ENCODE measurements at places on chromosomes 7 and 10.

- DNase-seq: no peak
Observed at GRCh38 chr7:47757921-47758411, 176.1 kb upstream of the TNS3 start.

DNA sequence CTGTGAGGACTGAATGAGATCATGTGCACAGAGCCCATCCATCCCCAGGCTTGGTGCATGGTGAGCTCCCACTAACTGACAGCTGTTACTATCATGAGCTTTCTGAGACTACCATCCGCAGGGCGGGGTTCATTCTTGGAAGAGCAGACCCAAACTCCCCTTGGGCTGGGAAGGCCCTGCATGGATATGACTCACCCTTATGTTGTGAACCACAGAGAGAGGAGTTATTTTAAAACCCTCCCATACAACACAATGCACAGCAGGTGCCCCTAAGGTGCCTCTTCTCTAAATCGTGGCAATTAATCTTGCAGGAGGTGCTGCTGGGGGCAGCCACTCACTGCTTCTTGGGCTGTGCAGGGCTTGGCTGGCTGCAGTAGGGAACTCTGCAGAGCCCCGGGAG is 219.1 kb downstream of the GFRA1 start:
- DNase-seq: no peak

GRCh38 chr7:107312418-107312817 is 143.6 kb downstream of the HBP1 start:
- no peak for DNase-seq

DNA sequence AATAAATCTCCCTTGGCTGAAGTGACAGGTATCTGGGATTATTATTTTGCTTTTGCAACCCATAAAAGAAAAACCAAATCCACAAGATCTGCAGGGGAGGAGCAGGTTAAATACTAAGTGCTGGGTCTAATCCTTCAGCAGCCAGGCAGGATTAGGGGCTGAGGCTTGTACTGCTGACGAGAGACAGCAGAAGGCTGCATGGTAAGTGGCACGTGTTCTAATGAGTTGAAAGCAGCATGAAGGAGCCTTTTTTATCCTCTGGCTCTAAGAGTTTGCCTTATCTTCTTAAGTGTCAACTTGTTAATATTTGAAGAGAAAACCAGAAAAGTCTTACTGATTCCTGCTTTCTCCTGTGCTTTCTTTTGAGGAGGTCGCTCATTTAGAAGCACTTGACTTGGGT is 50.0 kb downstream of the LYZL2 start:
- no peak for DNase-seq

DNA sequence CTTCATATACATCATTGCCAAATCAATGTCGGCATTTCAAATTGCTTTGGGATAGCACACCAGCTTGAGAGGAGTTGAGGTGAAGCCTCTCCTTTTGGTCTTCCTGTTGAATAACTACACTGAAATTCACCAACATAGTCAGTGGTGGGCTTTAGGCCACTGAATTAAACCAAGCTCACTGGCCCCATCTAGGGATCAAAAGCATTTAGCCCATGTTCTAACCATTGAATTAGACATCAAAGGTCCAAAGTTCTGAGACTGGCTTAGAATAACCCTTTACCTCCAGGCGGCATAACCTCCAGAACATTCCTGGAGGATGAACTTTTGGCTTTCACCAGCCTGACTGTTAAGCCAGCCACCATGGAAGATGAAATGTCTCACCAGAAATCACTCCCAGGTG is 54.6 kb downstream of the BPGM start:
- no peak for DNase-seq

GRCh38 chr7:46932676-46933424 is 649.1 kb downstream of the TNS3 start:
- no peak for DNase-seq

GRCh38 chr10:47403446-47404318 is 19.6 kb upstream of the ZNF488 start:
- DNase-seq: no peak

DNA sequence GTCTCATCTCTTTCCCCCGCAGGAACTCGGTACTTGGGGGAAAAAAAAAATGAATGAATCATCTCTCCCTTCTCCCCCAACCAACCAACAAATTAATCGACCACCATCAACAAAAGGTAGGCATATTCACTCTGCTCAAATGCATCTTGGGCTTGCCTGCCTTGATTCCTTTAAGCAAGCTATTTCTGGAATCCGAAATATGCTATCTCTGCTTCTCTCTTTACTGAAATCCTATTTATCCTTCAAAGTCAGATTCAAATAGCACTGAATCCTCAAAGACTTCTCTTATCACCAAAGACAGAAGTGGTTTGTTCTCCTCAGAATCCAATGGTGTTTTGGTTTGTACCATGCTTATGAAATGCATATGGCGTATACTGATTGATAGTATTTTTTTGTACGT is 49.6 kb upstream of the TPK1 start:
- DNase-seq: no peak

Data from activated CD4-positive, alpha-beta T cell treated with anti-CD3 and anti-CD28 coated beads, Interleukin-2, amount 50 U/mL, for 4 hours (primary cell).